ENCODE measurements at places on chromosomes 7 and 10.

DNA sequence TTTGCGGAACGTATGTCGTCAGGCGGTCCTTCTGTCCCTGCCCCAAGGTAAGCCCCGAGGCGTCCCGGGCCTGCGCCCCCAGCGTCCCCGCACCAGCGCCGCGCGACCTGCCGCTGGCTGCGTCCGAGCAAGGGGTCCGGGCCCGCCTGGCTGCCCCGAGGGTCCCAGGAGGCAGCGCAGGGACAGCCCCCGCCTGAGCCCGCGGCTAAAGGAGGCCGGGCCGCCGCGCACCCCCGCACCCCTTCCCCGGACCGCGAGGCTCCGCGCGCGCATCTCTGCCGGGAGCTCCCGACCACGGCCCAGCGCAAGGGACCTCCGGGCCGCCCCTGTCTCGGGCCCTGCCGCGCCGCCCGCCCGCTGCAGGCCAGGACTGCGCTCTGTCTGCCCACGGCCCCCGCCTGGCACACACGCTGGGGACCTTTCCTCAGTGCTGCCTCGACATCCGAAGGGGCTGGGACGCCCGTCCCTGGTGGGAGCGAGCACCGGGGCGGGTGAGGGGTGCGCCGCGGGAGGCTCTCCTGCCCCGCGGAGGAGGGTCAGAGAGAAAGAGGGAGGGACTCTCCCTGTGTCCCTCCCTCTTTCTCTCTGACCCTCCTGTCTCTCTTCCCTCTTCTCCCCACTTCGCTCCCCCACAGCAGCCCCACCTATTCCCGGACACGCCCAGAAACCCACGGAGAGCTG, 25.0 kb downstream of the SHH start:
- no peak for DNase-seq

GRCh38 chr10:28561531-28561930, 28.6 kb downstream of the WAC start:
- no peak for DNase-seq

DNA sequence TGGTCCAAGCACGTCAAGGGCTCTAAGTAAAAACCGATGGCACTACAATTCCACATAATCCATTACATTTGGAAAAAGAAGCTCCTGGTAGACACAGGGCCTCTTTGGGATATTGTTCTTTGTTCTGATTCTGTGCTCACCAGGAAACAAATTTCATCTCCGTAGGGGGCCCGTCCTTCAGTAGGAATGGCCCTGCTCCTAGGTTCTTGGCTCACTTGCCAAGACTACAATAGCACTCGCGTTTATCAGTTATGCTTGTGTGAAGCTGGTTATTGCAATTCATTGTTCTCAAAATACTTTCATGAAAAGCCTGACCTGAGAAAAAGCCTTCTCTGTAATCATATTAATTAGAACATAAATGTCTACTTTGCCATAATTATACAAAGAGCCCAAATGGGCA, 10.3 kb upstream of the ZC3HAV1L start:
- DNase-seq: no peak

GRCh38 chr7:157558061-157558460, 221.3 kb downstream of the DNAJB6 start:
- DNase-seq: no peak

GRCh38 chr10:53754596-53755250, 982.1 kb upstream of the MBL2 start:
- DNase-seq: no peak

DNA sequence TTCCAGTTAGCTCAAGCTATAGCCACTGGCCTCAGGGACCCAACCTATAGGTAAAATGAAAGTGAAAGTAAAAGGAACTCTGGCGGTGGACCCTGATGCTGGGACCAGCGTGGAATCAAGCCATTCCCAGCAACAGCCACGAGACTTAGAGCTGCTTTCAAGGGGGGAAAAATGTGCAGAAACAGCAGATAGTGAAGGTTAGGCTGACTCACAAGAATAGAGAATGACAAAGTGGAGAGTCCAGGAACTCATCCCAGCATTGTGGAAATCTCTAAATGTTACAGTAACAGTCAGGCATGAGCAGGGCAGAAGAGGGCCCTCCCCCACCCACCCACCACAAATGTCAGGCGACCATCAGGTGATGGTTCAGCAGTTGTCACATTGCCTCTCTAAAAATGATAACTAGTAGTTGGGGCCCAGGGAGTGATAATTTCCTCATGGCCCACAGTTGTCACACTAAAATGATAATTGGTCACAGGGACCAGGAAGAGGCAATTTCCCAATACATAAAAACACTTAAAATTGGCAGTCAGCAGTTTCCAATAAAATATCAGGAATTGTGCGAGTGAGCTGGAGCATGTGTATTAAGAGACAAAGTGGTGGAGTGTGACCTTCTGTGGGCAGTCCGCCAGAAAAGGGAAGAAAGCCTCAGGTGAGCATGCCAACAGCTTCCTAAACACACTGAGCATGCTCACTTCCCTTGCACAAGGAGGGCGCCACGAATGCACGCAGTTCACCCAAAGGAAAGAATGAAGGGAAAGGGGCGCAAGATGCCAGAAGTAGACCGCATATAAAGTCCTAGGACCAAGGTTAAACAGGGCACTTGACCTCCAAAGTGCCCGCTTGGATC, 129.8 kb upstream of the PPP1R3A start:
- no peak for DNase-seq

- DNase-seq: no peak
Measured at GRCh38 chr10:76727038-76727437, 910.6 kb downstream of the KCNMA1 start.

DNA sequence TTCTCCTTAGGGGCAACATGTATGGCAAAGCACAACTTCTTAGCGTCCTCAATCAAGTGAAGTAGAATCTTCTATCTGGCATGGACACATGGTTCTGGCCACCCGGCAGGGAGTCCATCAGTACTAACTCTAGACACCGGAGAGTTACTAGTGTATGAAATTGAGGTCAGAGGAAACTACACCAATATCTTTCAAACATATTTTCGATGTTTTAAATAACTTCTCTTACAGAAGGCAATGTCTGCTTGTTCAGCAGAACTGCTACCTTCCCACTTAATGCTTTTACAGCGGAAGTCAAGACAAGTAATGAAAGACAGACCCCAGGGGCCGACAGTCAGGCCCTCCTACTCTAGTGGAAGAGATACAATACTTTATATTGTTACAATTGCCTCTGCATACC, 89.9 kb downstream of the RNF216 start:
- DNase-seq: no peak

DNA sequence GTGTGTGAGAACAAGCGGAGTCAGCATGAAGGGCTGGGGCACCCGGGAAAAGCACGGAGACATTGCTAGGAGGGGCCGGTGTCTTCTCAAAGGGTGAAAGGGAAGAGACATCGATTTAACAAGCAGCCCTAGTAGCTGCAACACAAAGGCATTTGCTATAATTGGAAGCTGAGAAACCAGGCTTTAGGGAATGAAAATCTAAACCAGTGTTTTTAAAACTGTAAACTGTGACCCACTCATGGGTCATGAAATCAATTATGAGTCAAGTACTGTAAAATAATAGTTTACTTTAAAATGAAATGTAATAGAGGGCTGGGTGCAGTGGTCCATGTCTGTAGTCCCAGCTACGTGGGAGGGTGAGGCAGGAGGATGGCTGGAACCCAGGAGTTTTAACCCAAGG, 128.7 kb upstream of the RHEB start:
- no peak for DNase-seq

DNA sequence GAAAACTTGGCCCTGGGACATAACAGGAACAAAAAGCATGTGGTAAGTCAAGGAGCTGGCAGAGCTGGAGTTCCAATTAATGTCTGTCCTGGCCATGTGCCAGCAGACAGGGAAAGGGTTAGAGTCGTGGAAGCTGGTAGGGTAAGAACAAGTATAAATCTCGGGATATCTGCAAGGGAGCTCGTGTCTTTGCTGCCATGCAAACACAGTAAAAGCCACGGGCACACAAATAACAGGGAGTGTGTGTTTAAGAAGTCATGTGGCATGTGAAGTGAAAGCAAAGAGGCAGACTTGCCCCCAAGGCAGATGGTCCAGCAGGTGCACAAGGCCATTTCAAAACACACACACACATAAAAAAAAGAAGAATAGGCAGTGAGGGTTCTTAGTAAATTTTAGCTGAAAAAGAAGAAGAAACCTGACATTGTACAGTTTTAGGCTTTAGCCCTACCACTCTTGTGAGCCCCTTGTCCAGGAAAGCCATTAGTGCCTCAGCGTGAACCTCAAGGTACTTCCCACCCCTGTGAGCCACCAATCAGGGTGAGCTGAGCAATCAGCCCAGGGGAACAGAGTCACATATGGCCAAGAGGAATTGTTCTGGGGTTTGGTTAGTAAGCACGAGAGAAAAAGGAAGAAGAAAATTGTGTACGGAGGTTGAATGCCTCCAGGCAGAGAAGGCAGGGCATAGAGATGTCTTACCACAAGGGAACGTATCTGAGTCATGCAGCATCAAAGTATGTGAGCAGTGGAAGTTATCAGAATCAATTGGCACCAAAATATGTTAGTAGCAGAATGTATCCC, 32.8 kb upstream of the ARHGAP12 start:
- no peak for DNase-seq

DNA sequence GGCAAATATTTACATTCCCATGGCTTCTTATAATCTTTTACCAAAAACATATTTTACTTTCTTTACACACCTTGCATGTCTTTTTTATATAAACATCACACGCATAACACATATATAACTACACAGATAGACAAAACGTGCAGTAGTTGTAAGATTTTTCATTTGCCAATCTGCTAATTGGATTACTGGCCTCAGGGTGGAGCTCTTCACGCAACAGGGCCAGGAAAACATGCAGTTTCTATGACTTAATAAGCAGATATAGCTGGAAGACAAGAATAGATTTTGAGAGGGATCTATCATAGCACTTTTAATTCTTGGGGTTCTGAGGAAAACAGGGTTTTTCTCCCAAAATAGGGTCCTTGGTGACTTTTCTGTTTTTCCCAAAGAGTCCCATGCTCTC, 12.7 kb downstream of the ACADSB start:
- DNase-seq: no peak

- DNase-seq: no peak
Measured at GRCh38 chr7:46687203-46687602, 766.1 kb upstream of the IGFBP3 start.

DNA sequence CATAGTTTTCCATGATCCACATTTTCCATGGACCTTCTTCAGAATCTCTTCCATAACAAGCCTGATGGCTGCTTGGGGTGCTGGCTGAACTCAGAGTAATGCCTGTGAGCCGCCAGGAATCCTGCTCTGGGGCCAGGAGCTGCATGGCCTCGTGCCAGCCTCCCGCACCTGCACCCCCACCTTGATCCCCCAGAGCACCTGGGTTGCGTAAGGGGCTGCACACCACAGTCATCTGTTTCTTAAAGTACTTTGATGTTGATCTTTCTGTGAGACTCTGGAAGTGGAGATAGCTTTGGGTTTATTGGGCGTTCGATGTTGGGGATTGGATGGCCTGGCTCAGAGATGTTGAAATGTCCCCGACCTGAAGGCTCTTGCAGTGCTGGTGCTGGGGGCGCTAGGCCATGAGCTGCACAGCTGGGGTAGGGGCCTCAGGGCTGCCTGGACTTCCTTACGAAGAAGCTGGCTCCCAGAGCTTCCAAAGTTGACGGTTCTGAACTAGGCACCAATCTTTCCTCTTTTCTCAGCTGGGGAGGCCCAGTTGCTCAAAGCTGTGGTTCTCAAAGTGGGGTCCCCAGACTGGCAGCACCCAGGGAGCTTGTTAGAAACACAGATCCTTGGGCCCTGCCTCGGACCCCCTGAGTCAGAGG, 534.0 kb downstream of the DNAJB6 start:
- DNase-seq: no peak

- no peak for DNase-seq
Measured at GRCh38 chr7:22995011-22995410, 18.9 kb downstream of the HYCC1 start.

DNA sequence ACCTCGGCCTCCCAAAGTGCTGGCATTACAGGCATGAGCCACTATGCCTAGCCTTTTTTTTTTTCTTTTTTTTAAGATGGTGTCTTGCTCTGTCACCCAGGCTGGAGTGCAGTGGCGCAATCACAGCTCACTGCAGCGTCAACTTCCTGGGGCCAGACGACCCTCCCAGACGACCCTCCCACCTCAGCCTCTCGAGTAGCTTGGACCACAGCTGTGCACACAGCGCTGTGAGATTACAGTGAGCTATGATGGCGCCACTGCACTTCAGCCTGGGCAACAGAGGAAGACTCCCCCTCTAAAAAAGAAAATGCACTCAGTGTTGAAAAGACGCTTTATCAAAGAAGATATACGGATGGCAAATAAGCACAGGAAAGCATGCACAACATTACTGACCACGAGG, 16.5 kb upstream of the WIPI2 start:
- no peak for DNase-seq

DNA sequence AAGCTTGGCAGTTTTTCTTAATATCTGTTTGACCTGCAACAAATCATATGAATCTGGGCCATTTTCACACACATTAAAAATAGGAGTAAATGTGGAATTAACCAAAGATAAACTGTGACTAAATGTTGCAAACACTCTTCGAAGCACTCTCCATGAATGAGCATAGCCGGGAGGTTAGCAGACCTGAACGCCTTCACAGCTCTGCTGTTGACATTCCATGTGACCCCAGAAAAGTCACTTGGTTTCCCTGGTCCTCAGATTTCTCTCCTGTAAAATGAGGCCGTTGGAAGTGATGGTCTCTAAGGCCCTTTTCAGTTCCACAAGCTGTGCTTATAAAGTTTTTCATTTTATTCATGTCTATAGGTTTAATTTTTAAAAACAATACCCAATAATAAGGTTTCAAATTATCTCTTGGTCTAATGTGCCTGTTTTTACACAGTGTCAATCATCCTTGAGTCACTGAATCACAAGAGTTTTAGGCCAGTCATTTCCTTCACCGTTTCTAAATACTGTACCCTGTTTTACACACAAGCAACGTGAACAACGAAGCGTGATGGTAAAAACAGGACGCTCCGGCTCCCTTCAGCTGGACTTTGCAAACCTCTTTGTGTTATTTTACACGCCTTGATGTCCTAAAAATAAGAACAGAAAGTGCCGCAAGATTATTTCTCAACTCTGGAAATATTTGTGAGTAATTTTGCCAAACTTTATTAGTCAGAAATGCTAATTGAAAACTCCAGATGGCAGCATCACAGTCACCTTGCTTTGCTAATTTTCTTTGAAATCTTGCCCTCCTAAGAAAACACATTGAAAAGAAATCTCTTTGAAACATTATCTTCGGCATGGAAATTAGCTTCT, 38.6 kb upstream of the MET start:
- no peak for DNase-seq

GRCh38 chr7:107213193-107213788, 44.5 kb downstream of the HBP1 start:
- DNase-seq: no peak

DNA sequence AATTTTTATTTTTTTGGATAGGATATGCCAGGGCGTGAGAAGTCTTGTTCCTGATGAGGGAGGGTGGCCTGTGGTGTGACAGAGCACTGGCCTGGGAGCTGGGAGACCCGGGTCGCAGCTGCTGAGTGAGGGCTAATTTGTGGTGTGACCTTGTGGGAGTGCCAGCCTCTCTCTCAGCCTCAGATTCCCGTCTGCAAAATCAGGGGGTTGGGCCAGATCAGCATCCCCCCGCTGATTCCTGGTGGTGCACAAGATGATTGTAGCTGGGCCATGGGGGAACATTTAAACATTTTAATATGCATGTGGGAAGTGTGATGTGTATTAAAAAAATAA, 14.9 kb downstream of the TSPAN15 start:
- DNase-seq: no peak

- DNase-seq: no peak
Measured at GRCh38 chr10:38094927-38095574, 914 bp downstream of the ZNF37A start.

Measured in left lobe of liver (tissue), 2 donors.